ENCODE measurements at places on chromosomes 12 and 14.

DNA sequence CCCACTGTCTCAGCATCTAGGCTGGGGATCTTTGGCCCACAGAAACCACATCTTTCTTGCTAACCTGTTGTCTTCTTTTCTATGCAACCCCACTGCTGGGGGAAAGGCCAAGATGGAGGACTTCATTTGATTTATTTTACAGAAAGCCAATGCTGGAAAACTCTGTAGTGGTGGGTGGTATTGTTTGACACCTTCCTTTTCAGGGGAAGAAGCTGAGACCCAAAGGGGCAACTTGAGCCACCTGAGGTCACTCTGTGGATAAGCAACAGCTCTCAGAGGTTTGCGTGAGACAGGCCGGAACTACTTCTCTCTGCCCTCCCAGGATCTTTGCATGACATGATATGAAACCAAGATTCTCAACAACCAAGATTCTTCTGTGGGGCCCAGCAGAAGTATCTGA, 645.2 kb downstream of the VRK1 start:
- DNase-seq, result no peak

DNA sequence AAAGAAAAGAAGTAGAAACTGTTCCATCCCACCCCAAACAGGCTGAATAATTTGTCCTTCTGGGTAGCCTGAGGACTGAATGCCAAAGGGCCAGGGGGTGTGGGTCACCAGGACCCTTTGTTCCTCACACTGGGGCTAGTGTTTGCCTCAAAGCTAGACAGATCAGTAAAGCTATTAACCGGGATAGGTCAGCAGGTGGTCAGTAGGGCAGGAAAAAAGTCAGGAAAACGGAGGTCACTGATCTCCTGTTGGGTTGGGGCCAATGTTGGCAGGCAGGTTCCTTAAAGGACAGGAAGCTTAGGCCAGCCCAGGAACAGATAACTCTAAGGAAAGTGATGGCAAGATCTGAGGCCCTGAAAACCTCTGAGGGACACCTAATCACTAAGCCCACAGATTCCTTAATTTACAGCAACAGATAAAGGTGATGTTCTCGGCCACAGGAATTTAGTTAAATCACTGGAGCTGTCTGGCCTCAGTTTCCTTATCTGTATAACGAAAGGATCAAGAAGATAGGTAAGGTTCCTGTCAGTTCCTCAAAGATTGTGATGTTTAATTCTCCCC, 22.7 kb upstream of the TMPO start:
- no peak for DNase-seq

DNA sequence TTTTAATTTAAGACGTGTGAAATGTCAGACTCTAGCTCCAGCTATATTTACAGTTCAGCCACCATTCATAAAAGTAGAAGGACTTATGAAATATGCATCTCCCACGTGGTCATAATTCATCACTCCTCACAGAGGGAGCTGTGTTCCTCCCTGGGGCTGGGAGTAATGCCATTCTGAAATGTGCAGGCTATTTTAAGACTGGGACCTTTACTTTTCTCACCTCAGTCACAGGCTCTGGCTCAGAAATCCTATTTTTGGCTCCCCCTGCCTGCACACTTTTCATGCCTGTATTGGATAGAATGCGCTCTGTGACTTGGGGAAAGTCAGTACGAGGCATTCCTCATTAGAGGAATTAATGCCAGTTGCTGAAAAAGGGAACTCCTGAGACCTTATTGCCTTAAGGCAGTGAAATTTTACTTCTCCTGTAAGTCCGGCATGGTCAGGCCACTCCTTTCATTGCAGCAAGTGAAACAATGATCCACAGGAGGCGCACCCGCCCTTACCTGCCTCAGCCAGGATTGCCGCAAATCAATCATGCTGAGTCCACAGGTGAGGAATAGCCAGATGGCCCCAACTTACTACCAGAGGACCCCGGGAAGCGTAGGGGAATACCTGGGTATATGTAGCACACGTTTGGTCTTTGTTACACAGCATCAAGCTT, 1133.2 kb upstream of the TMEM132C start:
- no peak for DNase-seq

DNA sequence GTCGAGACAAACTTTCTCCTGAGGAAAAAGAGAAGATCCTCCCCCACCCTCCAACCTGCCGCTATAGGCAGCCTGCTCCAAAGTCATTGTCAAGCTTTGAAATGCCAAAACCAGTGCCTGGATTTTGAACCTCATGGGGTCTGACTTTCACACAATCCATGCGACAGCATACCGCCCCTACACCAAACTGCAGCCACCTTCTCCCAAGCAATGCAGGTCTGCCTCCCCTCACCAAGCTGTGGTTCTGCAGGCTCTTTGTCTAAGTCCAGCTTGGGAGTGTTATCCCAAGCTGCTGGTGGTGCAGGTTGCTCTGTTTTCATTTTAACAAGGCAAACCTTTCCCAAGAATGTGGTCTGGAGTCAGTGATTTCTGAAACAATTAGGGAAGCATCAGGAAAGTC, 12.4 kb downstream of the TBX5 start:
- DNase-seq, result no peak

DNA sequence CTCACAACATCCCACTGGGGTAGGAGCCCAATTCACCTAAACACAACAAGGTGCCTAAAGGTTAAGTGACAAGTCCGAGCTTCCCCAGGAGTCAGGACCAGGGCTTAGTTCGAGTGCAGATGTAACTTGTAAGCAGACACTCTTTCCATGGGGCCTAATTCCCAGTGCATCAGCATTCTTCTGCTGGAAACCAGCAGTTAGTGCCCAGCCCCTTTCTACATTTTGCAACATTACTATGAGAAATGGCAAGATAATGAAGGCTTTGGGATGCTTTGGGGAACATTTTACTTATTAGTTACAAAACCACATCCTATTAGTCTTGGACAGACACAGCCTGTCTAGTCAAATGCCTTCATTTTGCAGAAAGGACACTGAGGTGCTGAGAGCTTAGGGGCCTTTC, 179.8 kb downstream of the CALM1 start:
- DNase-seq, result no peak

GRCh38 chr12:104083769-104084475, 19.6 kb downstream of the HCFC2 start:
- DNase-seq, result no peak

GRCh38 chr14:91693346-91693745, 38.5 kb downstream of the CATSPERB start:
- DNase-seq, result no peak

- DNase-seq, result no peak
These were observed 9.3 kb downstream of the TNFAIP2 start for GRCh38 chr14:103132381-103133209.

DNA sequence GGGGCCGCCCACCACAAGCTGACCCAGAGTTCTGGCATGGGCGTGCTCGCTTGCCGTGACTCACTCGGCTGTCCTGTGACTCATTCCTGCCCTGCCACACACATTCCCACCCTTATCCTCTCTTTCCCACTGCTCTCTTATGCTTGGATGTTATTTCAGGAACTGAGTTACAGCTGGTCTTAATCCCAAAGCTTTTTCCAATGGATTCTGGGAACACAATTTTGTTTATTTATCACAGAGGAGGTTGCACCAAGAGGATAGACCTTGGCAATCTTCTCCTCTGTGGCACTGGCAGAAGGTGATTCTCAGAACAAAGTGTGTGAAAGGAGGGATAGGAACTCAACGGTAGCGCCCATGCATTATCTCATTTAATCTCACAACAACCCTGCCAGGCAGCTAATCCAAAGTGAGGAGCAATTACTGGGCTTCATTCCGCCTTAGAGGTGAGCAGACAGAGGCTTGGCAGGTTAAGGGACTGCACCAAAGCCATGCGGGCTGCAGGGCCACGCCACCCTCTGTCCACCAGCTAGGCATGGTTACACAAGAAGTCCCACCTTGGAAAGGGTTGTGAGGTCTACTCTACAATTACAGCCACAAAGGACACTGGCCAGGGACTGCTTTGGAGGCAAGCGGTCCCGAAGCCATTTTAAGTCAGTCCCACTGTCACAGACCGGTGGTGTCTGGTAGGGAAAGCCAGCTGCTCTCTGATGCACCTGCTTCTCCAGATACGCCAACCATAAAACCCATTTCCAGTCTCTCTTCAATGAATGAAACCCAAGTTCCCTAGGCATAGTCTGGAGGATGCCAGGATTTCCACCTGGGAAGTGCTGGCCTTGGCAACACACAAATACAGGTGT, 32.9 kb downstream of the SYNE3 start:
- no peak for DNase-seq

GRCh38 chr12:186006-186625, 27.8 kb downstream of the SLC6A12 start:
- no peak for DNase-seq

GRCh38 chr14:101462726-101463565, 98.3 kb upstream of the DIO3 start:
- DNase-seq, result no peak

GRCh38 chr14:101173698-101174521, 270.4 kb upstream of the RTL1 start:
- no peak for DNase-seq

- DNase-seq, result no peak
These were observed 30.9 kb downstream of the TDG start for GRCh38 chr12:103996595-103996994.

All from NCI-H2029 treated with DMSO at 0.1 percent for 48 hours (cell line).